ENCODE measurements at places on chromosomes 5 and 9.

DNA sequence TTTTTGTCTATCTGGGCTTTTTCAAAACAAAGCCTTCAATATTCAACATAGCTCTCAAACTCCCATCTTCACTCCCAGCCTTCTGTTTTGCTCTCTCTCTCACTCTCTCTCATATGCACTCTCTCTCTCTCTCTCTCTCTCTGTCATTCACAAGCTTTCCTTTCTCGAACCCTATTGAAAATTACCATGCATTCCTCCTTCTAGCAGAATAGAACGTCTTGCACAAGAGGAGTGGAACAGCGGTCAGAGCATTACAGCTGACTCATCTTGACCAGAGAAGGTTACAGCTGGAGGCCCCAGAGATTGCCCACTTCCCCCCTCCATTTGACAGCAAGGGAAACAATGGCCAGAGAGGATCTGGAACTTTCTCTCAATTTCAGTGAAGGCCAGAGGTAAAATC, 51.0 kb upstream of the LIFR start:
- no peak for DNase-seq

- DNase-seq, result no peak
These were observed 31.5 kb downstream of the CSNK1G3 start for GRCh38 chr5:123543438-123543837.

DNA sequence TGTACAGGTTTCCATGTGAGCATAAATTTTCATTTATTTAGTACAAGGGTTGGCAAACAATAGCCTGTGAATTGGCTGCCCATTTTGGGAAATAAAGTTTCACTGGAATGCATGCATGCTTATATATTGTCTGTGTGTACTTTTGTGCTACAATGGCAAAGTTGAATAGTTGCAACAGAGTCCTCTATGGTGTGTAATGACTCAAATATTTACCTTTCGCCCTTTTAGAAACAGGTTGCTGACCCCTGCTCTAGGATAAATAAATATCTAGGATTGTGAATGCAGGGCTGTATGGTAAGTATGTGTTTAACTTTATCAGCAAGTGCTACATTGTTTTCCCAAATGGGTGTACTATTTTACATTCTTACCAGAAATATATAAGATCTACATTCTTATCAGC, 47.2 kb downstream of the XRCC4 start:
- no peak for DNase-seq

DNA sequence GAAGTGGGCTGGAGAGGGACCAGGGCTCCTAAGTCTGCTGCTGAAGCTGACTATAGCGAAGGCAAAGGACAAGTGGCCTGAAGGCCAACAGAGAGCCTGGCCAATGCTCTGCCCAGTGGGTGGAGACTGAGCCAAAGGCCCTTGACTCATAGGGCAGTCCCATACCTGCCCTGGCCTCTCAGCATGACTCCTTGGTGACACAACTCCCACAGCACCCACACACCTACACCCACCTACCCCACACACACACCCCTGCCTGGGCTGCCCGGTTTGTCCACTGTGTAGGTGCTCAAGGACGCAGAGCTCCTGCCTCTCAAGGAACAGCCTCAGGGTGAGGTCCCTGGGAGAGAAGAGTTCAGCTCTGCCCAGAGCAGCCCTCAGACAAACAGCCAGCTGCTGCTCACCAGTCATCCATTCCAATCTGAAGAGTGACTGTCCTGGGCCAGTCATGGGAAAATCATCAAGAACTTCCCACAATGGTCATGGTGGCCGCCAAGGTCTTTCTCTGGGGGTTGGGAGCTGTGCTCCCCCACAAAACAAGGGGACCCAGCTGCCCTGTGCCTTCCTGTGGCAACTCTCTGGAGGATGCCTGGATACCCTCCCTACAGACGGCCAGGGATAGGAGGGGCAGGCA, 5.0 kb downstream of the TNIP1 start:
- DNase-seq, result no peak

DNA sequence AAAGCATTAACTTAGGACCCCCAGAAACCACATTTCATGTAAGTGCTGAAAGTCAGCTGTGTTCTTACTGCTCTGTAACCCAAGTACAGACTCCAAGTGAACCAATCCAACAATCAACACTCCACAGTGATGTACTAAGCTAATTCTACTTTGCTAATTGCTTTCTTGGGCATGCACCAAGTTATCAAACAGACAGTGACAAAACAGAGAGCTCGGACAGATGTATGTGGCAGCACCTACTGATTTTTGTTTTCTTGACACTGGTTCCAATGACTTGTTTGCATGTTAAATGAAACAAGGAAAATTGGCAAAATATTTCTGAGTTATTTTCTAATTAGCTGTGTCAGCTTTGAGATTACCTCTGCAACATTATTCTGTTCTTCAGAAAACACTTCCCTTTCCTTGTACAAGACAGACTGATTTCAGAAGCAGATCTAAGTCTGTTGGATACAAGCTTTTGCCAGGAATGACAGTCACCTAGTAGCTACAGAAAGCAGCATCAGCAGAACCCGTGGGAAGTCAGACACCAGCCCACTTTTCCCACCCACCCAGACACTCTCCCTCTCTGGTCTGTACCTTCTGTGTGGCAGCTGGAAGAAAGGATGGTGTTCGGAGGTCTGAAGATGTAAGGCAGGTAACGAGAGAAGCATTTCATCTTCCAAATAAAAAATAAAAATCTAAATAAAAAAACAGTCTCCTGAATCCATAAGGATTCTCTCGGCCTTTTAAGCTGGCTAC, 176.7 kb upstream of the PPP2R2B start:
- no peak for DNase-seq

GRCh38 chr5:56164376-56164775, 68.8 kb downstream of the ANKRD55 start:
- DNase-seq, result no peak

DNA sequence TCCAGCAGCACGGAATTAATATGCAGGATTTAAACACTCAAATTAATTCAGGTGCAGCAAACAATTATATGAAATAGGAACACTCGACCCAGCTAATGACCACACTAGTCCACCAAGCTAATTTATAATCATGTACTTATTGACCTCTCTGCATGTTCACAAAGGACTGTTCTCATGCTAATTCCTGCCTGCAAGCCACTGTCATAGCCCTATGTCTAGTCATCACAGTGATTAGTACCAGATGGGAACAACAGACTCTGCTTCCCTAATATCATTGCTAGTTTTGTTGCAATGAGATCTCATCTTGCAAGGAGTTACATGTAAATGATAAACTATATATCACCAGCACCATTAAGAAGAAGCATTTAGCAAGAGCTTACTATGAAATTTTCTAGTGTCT, 553.0 kb upstream of the GRAMD2B start:
- no peak for DNase-seq

Data from coronary artery (tissue), 2 donors.